H1 (cell line): ENCODE measurements at places on chromosomes 5 and 9. TPM values are rescaled to one million over a fixed set of nuclear protein-coding genes. Genes with fewer than 3 reads are reported as not detected.

CACNA1B gene
- 5.1 and 5.7 TPM in 2 replicates for total RNA-seq

PCAT7 gene
- 2.3 and 3.2 TPM in 2 replicates for total RNA-seq

CNTFR gene
- 1.2 and 1.5 TPM in 2 replicates for total RNA-seq

ZDHHC11 gene
- 16.6 and 19.8 TPM in 2 replicates for total RNA-seq
